Liver (tissue), 10 donors: ENCODE measurements at places on chromosomes 3 and 15. TPM values are rescaled to one million over a fixed set of nuclear protein-coding genes. Genes with fewer than 3 reads are reported as not detected.

DNA sequence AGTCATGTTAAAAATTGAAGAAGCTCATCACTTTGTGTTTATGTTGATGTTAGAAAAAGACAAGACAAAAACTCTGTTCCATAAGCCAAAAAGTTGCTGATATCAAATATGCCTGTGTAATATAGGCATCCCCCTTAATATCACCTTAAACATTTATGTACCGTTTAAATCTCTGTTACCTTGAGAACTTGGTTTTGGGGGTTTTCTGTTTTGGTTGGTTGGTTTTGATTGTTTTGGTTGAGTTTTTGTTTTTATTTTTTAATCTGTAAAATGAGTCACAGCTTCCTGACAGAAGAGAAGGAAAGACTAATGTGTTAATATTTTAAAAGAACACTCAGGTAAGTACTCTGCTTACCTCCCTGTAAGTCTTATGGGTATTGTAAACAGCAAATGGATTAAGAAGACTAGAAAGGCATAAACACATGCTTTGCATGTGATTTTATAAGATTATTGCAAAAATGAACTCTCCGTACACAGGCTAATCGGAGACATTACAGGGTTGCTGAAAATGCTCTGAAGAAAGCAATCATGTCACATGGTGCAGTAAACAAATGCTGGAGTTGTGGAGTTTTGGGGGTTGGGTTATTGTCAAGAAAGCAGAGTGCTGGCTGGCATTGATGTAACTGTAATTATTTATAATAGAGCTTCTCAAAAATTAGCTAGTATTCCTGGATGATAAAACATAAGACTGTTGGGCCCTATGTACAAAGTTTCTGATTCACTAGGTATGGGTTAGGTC is 69.5 kb upstream of the MBNL1 start:
- DNase-seq, result no peak
- H3K27me3 ChIP-seq, result no peaks in the 10 kb centered on the region
- no peaks in the 10 kb centered on the region for H3K36me3 ChIP-seq
- H3K4me1 ChIP-seq, result peaks cover 10% of the 10 kb centered on the region

GRCh38 chr3:20846066-20846465 is 660.1 kb upstream of the SGO1 start:
- H3K4me1 ChIP-seq, result no peaks in the 10 kb centered on the region
- DNase-seq, result no peak
- H3K36me3 ChIP-seq, result no peaks in the 10 kb centered on the region
- H3K4me3 ChIP-seq, result no peak overlapping the region
- H3K27me3 ChIP-seq, result no peaks in the 10 kb centered on the region
- H3K27ac ChIP-seq, result no peak overlapping the region

Gene C2CD4A
- under 0.01 TPM for total RNA-seq

GRCh38 chr3:187987924-187988323 is 166.0 kb upstream of the LPP start:
- no peaks in the 10 kb centered on the region for H3K27me3 ChIP-seq
- H3K4me1 ChIP-seq, result peaks cover 4% of the 10 kb centered on the region
- no peak overlapping the region for H3K27ac ChIP-seq
- DNase-seq, result no peak

DNA sequence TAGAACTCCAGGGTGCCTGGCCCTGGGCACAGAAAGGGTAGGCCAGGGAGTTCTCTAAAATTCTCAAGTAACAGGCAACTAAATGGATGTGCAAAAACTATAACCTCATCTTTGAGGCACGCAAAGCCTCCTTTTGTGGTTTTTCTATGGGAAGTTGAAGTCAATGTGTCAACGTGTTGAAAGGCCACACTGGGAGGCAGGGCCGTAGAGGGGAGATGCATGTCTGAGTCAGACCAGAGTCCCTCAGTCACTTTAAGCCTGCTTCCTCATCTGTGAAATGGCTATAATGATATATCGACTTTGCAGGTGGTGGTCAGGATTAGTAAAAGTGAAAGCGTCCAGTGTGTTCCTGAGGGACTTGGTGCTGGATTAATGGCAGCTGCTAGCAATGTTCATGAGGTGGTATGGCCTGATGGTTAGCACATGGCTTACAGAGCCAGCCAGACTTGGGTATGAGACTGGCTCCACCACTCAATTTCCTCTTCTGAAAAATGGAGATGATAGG is 17.0 kb downstream of the TGM5 start:
- no peaks in the 10 kb centered on the region for H3K36me3 ChIP-seq
- H3K4me1 ChIP-seq, result no peaks in the 10 kb centered on the region
- no peak for DNase-seq
- no peaks in the 10 kb centered on the region for H3K27me3 ChIP-seq

DNA sequence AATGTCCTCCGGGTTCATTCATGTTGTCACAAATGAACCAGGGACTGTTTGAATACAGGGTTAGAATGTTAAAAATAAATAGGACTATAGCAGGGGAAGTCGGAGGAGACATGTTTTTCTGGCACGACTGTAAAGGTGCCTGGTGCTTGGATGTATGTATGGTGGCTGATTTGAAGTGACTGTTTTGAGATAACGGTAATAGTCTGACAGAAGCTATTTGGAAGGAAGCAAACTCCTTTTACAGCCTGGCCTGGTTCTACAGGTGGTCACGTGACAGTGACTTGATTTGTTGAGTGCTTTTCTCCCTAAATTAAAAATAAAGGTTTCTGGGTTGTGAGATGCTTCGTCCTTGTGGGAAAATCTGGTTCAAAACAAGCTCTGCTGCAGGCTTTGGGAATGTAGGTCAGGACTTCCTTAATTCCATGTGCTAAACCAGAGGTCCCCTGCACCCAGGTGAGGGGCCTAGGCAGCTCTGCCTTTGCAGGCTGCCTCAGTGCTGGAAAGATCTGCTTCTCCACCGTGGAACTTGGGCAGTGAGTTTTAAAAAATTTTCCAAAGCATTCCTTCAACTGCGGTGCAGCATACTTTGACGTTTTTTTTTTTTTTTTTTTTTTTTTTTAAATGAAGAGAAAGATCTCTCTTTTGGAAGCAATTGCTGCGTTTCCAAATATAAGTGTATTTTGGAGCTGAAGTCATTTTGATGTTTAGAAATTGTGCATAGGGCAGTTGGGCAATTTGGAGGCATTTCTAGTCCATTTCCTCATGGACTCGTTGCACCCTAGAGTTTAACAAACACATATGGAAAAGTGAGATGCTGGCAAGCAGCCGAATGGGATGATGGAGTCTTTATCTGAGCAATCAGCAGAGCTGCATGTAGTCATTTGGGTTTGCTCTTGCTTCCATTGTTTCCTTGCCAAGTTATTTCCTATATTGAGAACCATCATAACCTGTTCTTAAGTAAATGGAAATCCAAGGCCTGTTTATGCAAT is 30.9 kb downstream of the ITPR1 start:
- DNase-seq, result no peak
- H3K36me3 ChIP-seq, result no peaks in the 10 kb centered on the region

DNA sequence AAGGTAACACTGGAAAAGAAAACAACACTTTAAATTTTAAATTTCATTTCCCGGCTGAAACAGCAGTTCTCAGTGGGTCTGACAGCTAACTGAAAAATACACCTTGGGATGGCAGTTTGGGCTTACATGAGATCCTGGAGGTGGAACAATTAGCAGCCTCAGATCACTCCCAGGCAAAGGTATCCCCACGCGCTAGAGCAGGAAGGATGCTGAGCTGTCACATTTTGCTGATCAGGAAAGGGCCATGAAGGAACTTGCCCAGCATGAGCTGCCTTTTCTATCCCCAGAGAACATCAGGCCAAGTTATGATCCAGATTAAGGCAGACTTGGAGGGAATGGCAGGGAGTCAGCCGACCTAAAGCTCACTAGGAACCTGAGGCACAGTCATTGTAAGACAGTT is 204.8 kb upstream of the SLC2A2 start:
- no peaks in the 10 kb centered on the region for H3K36me3 ChIP-seq
- H3K4me3 ChIP-seq, result no peak overlapping the region
- H3K27ac ChIP-seq, result no peak overlapping the region

GRCh38 chr15:72074335-72075060 is 43.5 kb downstream of the MYO9A start:
- no peak overlapping the region for H3K27ac ChIP-seq
- H3K4me3 ChIP-seq, result no peak overlapping the region
- no peaks in the 10 kb centered on the region for H3K4me1 ChIP-seq
- no peaks in the 10 kb centered on the region for H3K36me3 ChIP-seq
- H3K27me3 ChIP-seq, result no peaks in the 10 kb centered on the region

DNA sequence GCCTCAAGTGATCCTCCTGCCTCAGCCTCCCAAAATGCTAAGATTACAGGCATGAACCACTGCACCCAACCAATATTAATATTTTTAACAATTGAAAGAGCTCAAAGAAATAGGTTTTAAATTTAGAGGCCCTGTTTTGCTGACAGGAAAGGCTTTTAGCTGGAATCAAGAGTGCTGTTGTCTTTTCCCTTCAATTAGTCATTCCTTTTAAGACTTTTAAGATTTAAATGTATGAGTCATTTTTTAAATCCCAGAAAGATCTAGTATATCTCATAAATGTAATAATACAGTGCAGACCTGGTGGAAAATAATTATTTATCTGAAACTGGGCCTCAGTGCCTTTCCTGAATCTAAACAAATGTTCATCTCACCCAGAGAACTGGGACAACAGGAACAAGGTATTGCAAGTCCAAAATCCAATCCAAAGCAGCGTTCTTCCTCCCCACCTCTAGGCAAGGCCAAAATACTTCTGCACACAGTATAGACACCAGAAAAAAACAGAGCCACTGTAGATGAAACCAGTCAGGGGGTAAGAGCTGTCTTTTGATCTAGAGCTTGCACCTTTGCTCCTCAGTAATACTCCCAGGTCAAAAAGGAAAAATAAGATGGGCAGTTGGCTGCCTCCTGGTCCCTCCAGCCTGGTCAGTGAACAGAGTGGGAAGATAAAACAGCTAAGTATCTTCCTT is 14.4 kb downstream of the AGTR1 start:
- peaks cover 67% of the 10 kb centered on the region for H3K4me1 ChIP-seq
- H3K27me3 ChIP-seq, result no peaks in the 10 kb centered on the region
- no peak for DNase-seq

Gene TJP1
- 13.5 TPM for total RNA-seq

GRCh38 chr3:144128108-144128892 is 156.7 kb downstream of the DIPK2A start:
- H3K36me3 ChIP-seq, result no peaks in the 10 kb centered on the region
- H3K4me1 ChIP-seq, result no peaks in the 10 kb centered on the region
- H3K27me3 ChIP-seq, result no peaks in the 10 kb centered on the region
- no peak overlapping the region for H3K27ac ChIP-seq
